ENCODE measurements at places on chromosomes 3 and 15.

GRCh38 chr3:146184241-146185015 is 23.4 kb upstream of the PLOD2 start:
- no peak for DNase-seq

GRCh38 chr15:39454189-39454986 is 126.5 kb upstream of the THBS1 start:
- DNase-seq, result no peak

- peak; percentile 72 for DNase-seq
Measured at GRCh38 chr15:80550908-80551260, 144.2 kb upstream of the ABHD17C start.

- DNase-seq, result peak; percentile 87
Measured at GRCh38 chr15:29043736-29044502, 158.1 kb downstream of the APBA2 start.

DNA sequence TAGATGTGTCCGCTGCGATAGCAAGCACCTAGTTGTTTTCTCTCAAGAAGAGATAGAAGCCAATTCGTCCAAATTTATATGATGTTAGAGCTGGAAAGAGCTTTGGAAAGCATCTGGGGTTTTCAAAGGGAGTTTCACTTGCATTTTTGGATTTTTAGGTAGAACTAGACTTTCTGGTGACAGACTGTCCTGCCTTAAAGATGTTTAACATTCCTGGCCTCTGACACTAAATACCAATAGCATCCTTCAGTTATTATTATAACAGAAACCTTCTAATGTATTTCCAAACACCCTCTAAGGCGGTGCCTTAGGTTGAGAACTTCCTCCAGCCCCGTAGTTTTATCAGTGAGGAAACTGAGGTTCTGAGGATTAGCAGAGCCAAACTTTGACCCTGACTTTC is 305.3 kb downstream of the SATB1 start:
- peak; percentile 67 for DNase-seq

GRCh38 chr15:90871139-90871715 is 2.8 kb downstream of the FURIN start:
- DNase-seq, result no peak

GRCh38 chr3:140497331-140497730 is 180.5 kb upstream of the TRIM42 start:
- no peak for DNase-seq

- DNase-seq, result no peak
Measured at GRCh38 chr3:78406396-78406795, 1361.4 kb downstream of the ROBO1 start.

GRCh38 chr3:15272426-15273196 is 59.8 kb downstream of the SH3BP5 start:
- no peak for DNase-seq

DNA sequence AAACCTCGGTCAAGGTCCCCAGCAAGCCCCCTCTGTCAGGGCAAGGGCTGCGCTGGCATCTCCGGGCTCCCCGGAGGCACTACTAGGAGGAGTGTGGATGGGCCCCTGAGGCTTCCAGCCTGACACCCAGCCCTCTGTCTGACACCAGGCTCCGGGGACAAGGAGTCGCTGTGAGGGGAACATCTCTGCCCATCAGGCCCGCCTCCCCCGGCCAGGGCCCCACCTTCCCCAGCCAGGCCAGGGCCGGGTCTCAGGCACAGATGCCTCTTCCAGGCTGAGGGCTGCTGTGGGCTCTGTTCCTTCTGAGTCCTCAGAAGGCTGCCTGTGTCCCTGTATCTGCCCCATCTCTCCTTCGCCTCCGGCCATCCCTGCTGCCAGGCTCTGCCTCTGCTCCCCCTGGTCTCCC is 15.8 kb downstream of the CSPG4 start:
- DNase-seq, result no peak

GRCh38 chr15:48143856-48144255 is 23.1 kb downstream of the SLC24A5 start:
- DNase-seq, result peak; percentile 56

GRCh38 chr3:127325629-127325961 is 37.7 kb upstream of the PRR20G start:
- no peak for DNase-seq

GRCh38 chr3:151403246-151403645 is 18.7 kb upstream of the P2RY12 start:
- peak; percentile 77 for DNase-seq

- DNase-seq, result no peak
Measured at GRCh38 chr3:101825904-101826445, 23.3 kb upstream of the NFKBIZ start.

DNA sequence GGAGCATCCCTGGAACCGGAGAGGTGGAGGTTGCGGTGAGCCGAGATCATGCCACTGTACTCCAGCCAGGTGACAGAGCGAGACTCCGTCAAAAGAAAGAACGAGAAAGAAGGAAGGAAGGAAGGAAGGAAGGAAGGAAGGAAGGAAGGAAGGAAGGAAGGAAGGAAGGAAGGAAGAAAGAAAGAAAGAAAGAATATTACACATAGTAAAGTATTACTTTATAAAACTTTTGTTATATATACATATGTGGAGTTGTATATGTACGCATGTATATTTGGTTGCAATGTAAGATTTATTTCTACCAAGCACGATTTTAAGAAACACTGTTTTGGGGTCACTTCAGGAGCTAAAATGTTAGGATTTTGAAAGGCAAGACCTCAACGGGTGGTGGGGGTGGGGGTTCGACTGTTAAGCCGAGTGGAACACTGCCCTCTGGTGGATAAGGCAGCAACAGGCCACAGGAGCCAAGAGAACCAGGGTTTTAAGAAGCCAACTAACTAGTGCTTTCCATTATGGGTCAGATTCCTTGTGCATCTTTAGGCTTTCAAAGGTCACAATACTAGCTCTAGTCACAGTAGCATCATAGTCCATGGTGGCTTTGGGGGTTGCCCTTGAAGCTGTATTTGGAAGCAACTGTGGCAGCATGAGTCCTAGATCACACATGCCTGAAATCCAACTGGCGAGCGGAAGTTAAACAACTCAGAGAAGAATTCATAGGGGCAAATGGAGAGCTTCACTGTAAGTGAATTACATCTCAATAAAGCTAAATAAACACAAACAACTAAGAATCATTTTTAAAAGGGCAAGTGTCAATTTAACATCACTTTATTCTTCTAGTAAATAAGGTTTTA is 22.5 kb downstream of the GLB1 start:
- peak; percentile 62 for DNase-seq

DNA sequence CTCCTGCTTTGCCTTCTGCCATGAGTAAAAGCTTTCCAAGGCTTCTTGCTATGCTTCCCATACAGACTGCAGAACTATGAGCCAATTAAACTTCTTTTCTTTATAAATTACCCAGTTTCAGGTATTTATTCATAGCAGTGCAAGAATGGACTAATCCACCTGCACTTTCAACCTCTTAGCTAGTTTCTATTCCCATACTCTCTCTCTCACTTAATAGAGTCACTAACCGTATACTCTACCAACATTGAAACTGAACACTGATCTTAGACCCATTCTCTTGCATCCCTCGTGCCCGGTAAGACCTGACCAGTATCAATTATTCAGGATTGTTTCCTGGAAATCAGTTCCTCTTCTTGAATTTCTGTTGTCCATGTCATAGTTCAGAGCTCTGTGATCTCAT is 92.7 kb upstream of the TMC3 start:
- no peak for DNase-seq

DNA sequence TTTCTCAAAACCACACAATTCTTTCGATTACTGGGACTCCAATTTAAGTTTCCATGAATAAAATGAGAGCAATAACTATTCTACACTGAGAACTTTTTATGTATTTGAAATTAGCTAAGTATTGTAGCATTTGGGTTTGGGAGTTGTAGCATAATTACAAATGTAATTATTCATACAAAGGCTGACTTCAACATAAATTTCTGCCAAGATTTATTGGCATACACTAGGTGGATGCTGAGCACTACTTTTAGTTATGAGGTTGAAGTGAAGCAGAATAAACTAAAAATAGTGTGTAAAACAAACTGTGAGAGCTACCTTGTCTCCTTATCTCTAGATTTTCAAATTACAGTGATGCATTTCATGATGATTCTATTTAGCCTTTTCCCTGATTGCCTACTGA is 516.1 kb downstream of the ZNF385D start:
- no peak for DNase-seq

GRCh38 chr15:33150431-33150941 is 44.0 kb downstream of the FMN1 start:
- no peak for DNase-seq

DNA sequence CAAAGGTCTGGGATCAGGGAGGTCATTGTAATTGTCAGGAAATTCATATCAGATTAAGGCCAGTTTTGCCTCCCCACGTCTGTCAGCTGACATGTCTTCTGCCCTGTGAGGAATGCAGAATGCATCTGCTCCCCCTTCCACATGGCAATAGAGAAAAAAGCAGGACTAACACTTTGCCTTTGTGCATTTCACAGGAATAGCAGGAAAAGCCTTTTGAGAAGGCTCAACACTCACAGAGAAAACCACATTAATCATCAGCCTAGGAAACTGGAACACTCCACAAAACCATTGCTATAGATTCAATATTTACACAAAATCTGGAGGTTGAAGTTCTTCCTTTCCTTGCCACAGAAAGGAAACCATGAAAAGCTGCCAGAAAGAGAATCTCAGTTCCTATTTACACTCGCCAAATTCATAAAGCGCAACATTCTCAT is 165.2 kb upstream of the HES1 start:
- DNase-seq, result peak; percentile 31

DNA sequence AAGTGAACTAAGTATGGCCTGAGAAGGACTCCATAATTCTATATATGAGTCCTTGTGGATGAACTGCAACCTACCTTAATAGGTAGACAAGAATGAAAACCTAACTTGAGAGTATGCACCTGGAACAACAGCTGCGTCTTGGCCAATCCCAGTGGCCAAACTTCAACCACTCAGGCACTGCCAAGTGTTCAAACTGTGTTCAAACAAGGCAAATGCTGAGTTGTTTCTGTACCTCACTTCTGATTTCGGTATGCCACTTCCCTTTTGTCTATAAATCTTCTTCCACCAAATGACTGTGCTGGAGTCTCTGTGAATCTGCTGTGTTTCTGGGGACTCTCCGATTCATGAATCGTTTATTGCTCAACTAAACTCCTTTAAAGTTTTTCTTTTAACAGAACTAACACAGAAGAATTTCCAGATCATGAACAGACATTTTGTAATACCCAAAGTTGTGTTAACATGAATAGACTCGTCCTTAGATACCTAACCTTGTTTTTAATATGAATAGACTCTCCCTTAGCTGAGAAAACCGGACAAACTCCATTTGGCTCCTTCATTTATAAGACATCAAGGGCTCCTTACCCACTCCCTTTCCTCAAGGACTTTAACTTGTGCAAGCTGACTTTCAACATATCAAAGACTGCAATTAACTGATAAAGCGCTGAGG is 4.1 kb downstream of the ZNF717 start:
- no peak for DNase-seq

- no peak for DNase-seq
Measured at GRCh38 chr15:96052572-96053030, 277.9 kb upstream of the NR2F2 start.

DNA sequence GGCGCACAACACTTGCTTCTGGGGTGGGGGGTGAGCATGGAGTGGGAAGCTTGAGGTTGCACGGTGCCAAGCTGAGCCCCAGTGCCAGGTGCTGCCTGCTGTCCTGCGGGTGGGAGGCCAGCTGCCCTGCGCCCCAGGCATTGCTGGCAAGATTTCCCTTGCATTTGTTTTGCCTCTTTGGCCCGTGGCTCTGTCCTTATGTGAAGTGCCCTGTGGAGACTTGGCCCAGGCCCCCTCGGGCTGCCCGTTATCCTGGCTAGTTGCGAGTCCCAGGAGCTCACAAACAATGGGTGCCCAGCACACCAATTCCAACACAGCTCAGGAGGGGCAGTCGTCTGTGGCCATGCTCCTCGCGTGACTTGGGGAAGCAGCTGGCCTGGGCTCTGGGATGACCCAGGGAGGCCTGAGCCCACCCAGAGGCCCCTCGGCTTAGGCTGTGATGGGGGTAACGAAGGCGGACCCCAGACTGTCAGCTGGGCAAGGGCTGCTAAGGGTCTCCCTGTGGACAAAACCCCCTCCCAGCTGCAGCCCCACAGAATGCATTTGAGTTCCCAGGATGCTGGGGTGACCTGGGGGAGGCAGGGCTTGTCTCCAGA is 5.9 kb downstream of the C3orf22 start:
- no peak for DNase-seq

- no peak for DNase-seq
Measured at GRCh38 chr3:3798631-3799113, 559 bp upstream of the LRRN1 start.

- no peak for DNase-seq
Measured at GRCh38 chr3:148735597-148735996, 37.9 kb downstream of the AGTR1 start.

DNA sequence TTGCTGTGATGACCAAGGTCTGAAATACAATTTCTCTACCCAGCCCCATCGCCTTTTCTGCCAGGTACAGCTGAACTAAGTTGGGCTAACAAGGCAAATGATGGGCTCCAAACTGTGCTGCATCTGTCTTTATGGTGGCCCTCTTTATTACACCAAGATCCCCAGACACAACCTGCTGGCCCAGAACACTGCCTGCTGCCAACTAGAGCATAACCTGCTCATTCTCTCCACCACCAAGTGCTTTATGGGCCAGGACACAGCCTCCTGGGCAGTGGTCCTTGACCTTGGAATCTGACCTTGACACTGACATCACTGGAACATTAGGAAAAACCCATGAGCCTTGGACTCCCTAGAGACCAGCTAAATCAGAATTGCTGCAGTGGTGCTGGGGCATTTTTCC is 3.3 kb downstream of the LINS1 start:
- DNase-seq, result no peak

- DNase-seq, result no peak
Measured at GRCh38 chr15:56838085-56838484, 80.4 kb upstream of the TCF12 start.

DNA sequence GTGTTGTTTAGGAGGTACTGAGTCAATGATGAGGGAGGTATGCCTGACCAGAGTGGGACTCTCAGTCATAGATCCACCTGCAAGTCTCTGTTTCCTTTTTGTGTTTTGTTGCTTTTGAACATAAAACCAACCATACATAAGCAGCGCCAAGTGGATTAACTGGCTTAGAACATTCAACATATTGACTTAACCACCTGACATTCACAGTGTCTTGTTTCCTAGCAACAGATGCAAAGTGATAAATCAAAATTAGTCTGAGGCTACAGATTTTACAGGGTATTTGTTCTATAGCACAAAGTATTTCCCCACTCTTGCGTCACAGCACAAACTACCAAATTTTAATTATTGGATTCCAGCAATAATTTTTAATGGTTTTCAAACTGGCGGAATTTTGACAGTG is 283.8 kb downstream of the BBX start:
- no peak for DNase-seq

DNA sequence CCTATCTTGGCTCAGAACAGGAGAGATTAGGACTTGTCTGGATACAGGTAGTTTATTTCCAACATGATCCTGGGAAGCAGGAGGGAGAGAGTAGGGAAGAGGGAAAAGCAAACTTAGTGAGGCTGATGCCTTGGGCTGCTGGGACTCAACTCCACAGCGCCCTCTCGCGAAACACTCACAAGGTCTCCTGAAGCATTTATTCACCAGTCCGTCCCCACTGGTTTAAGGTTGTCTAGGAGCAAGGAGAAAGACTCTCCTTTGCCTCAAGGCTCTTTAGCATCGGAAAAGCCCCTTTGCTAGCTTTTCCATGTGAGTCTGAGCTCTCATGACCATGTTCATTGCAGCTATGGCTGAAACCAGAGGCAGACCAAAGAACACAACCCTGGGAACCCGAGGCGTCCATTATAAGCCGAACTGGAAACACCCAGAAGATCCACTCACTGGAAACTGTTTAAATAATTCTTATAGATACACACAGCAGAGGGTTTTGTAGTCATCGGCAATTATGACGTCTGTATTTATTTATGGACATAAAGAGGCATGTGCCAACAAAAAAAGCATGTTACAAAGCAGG is 244.5 kb downstream of the CD47 start:
- DNase-seq, result peak; percentile 62

Measured in fibroblast of skin of back (primary cell).